ENCODE measurements at places on chromosomes 2 and 18. TPM values are rescaled to one million over a fixed set of nuclear protein-coding genes. Genes with fewer than 3 reads are reported as not detected.
A peak's percentile ranks its signal among the peaks of the same experiment; 100 is the strongest.

- DNase-seq: no peak
- H3K27ac ChIP-seq: no peak overlapping the region
- no peaks in the 10 kb centered on the region for H3K36me3 ChIP-seq
These were observed 11.2 kb downstream of the ANKAR start for GRCh38 chr2:189685540-189686229.

DNA sequence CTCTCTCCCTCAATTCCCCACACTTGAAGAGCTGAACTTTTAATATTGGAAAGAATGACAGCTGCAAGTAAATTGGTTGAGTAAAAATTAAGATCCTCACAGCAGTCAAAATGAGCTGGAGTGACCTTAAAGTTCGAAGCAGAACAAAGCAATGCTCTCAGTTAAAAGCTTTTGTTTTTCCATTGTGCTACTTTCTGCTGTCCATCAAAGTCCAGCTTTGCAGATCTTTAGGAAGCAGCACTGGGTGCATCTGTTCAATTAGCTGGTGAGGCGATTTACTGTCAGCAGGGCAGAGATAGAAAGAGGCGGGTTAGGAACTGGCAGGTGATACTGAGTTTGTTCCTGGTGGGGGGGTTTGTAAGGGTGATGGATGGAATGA, 834.8 kb downstream of the CPS1 start:
- no peak overlapping the region for H3K4me3 ChIP-seq
- no peak for DNase-seq
- H3K36me3 ChIP-seq: no peaks in the 10 kb centered on the region
- H3K4me1 ChIP-seq: no peaks in the 10 kb centered on the region
- H3K27me3 ChIP-seq: no peaks in the 10 kb centered on the region
- H3K27ac ChIP-seq: no peak overlapping the region

DNA sequence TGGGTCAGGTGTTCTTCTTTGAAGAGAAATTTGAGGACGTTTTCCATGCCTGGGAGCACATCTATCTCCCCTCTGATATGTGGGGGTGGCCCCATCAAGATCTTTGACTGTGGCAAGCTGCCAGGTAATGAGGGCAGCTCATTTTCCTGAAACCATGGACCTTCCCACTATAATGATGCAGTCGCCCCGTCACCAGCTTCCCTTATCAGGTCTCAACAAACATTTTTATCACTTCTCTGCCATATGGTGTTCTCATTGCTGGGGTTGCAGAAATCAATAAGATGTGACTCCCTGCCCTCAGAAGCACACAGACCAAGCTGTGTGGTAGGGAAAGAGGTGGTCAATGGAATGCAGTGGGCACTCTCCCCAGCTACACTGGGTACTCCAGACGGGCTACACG, 48.4 kb upstream of the B3GNT7 start:
- no peaks in the 10 kb centered on the region for H3K27me3 ChIP-seq
- no peak overlapping the region for H3K27ac ChIP-seq
- no peak for DNase-seq
- H3K4me1 ChIP-seq: no peaks in the 10 kb centered on the region
- no peak overlapping the region for H3K4me3 ChIP-seq

Gene AGBL5
- total RNA-seq: 12.3 TPM

Gene MREG
- 0.21 TPM for total RNA-seq

Gene FAM136A
- total RNA-seq: 20.2 TPM

GRCh38 chr2:29627279-29627711, 294.1 kb downstream of the ALK start:
- no peak overlapping the region for H3K27ac ChIP-seq
- no peaks in the 10 kb centered on the region for H3K4me1 ChIP-seq
- DNase-seq: no peak
- no peak overlapping the region for H3K4me3 ChIP-seq
- no peaks in the 10 kb centered on the region for H3K36me3 ChIP-seq

Gene CNGA3
- not detected for total RNA-seq

DNA sequence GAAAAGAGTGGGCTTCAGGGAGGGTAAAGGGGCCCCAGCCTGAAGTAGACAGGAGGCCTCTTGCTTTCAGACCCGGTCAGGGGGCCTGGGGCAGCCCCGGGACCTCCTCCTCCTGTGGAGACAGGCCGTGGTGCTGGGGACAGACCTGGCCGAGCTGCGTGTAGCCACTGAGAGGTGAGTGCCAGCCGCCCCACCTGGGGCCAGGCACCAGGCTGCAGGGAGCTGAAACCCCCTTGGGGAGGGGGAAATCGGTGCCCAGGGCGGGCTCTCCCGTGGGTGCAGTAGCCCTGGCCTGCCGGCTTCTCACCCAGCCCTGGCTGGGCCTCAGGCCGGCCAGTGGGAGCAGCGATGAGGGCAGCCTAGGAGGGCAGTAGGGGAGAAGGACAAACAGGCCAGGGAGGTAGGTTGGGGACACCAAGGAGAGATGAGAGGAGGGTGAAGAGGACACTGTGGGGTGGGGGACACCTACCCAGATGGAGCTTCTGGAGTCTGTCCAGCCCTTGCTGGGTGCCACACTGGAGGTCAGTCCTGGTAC, 24.0 kb downstream of the CROCC2 start:
- DNase-seq: no peak
- H3K4me3 ChIP-seq: no peak overlapping the region
- H3K27me3 ChIP-seq: no peaks in the 10 kb centered on the region
- no peaks in the 10 kb centered on the region for H3K36me3 ChIP-seq
- no peak overlapping the region for H3K27ac ChIP-seq

GRCh38 chr2:233152541-233152940, 92.4 kb downstream of the INPP5D start:
- peak; percentile 77 for DNase-seq
- H3K27me3 ChIP-seq: no peaks in the 10 kb centered on the region
- H3K27ac ChIP-seq: no peak overlapping the region
- H3K4me1 ChIP-seq: peaks cover 7% of the 10 kb centered on the region

DNA sequence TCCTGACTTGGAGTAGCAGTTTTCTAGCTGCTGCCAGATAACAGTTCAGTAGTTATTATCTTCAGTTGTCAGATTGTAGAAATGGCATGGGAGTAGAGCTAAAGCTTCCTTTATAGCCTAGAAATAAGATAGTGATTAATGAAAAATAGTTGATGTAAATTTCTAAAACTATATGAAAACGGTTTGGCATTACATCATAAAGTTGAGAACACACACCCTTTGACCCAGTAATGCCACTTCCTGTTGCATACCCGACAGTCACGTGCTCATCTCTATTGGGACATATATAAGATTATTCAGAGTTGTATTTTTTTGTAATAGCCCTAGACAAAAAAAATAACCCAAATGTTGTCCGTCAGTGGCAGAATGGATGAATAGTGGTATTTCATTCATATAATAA, 39.4 kb upstream of the ASB1 start:
- no peak overlapping the region for H3K4me3 ChIP-seq
- DNase-seq: no peak
- no peaks in the 10 kb centered on the region for H3K27me3 ChIP-seq
- peaks cover 7% of the 10 kb centered on the region for H3K4me1 ChIP-seq
- H3K36me3 ChIP-seq: no peaks in the 10 kb centered on the region

- DNase-seq: no peak
- H3K4me3 ChIP-seq: no peak overlapping the region
- H3K27ac ChIP-seq: no peak overlapping the region
- H3K4me1 ChIP-seq: peaks cover 13% of the 10 kb centered on the region
- H3K36me3 ChIP-seq: no peaks in the 10 kb centered on the region
These were observed 44.8 kb downstream of the SPP2 start for GRCh38 chr2:234095301-234095700.

Measured in heart right ventricle (tissue), 16 donors.